Type B pancreatic cell (in vitro differentiated cells): ENCODE measurements at places on chromosomes 4 and X. TPM values are rescaled to one million over a fixed set of nuclear protein-coding genes. Genes with fewer than 3 reads are reported as not detected.

Gene TMEM164
- 48.8 and 76.3 TPM in 2 replicates for total RNA-seq

- DNase-seq, result no peak
Measured at GRCh38 chr4:65515646-65516045, 154.6 kb downstream of the EPHA5 start.

DNA sequence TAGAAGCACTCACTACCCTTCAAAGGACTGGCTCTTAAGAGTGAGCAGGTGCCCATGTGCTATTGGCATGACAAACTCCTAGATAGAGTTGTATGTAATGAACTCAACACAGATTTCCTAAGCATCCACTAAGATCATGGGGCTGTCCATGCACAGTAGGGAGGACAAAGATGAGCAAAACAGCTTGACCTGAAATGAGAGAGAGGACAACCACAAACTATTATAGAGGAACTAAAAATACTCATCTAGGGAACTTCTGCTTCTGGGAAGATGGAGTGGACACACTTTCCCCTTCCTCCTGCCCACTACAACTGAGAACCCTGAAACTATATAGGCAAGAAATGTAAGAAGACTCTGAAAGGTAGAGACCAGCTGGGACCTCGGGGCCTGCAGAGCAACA is 20.8 kb upstream of the TMEM128 start:
- DNase-seq, result no peak

GRCh38 chr4:67468830-67469229 is 76.5 kb downstream of the CENPC start:
- DNase-seq, result no peak

DNA sequence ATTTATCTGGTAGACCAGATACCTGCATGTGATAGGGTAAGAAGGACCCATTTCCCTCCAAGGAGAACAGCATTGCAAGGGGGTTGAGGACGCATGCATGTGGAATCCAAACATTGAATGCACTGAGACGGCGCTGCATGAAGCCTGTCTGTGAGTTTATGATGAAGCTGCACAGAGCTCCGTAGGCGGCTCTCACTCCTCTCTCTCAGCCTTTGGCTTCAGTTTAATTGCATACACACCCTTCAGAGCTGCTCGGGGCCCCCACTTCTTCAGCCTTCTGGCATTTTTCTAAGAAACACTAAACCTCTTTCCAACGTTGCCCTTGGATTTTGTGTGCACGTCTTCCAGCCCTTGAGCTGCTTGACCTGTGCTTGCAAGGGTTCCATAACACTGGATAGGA is 176.6 kb downstream of the DHRSX start:
- DNase-seq, result no peak

DNA sequence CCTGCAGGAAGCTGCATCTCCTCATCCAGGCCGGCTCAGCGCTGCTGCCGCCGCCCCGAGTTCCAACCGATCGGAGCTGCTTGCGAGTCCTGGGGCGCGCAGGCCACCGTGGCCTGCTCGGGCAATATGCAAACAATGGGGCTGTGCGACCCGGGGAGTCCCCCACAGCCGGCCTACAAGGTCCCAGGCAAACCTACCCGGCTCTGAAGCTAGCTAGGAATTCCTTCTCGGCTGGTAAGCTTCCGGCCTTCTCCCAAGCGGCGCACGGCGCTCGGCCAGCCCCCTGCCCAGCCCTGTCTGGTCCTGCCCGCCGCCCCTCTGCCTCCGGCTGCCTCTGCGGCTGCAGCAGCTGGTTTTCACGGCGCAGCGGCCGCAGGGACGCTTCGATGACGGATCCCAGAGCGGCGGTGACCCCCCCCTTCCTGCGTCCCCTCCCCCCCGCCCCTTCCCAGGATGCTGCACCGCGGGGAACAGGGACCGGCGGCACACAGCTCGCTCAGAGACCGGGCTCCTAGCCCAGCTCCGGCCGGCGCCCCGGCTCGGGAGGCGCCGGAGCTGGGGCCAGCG is 59.4 kb downstream of the TSC22D3 start:
- no peak for DNase-seq

Gene SMPX
- total RNA-seq, result 0.95 and 2.8 TPM in 2 replicates

DNA sequence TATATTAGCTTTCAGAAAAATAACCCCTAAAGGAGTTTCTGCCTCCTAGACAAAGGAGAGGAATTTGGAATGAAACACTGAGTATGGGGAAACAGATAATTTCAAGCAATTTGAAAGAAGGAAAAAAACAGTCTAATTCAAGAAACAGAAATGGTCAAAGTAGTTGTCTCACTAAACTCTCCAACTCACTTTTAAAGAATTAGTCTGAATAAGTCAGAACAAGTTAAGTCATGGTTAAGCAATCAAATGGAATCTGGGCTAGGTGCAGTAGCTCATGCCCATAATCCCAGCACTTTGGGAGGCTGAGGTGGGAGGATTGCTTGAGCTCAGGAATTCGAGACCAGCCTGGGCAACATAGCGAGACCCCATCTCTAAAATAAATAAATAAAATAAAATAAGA is 95.7 kb upstream of the GRIA3 start:
- no peak for DNase-seq
